Stimulated activated CD8-positive, alpha-beta memory T cell treated with anti-CD3 and anti-CD28 coated beads, Interleukin-4, amount 100 ng/mL, for 1 hour (primary cell): ENCODE measurements at places on chromosomes 7 and 10.

DNA sequence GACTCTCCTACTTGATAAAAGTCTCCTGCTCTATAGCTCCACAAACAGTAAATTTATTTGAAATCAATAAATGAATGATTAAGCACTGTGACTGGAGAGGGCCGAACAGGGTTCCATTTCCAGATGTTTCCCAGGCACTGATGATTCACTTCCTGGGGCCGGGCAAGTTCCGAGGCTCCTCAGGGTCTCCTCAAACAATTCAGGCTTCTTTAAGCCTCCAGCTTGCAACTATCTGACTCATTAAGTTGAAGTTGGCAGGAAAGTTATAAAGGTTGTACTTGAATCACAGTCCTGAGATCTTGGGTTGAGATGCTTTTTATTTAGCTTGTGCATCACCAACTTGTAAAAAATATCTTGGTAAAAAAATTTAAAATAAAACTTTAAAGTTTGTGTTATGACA lies 612.9 kb downstream of the DNAJB6 start:
- no peak for DNase-seq

GRCh38 chr10:31694929-31695837 lies 233.4 kb downstream of the ARHGAP12 start:
- no peak for DNase-seq

DNA sequence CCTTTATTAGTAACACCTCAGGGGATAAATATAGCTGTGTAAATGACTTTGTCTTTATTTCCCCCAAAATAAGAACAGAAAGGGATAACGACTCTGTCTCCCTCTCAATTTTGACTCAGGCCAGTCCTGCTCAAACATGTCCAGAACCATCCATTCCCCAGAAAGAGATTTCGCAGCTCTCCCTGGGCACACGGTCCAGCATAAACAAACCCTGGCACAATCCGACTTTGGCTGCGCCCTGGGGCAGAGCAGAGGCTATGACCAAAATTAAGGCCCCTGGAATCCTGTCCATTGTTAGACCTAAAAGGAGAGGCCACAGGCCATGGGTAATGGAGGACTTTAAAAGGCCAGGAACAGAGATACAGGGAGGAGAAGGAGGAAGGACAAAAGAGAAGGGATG lies 99.1 kb downstream of the PRPF18 start:
- DNase-seq: no peak

DNA sequence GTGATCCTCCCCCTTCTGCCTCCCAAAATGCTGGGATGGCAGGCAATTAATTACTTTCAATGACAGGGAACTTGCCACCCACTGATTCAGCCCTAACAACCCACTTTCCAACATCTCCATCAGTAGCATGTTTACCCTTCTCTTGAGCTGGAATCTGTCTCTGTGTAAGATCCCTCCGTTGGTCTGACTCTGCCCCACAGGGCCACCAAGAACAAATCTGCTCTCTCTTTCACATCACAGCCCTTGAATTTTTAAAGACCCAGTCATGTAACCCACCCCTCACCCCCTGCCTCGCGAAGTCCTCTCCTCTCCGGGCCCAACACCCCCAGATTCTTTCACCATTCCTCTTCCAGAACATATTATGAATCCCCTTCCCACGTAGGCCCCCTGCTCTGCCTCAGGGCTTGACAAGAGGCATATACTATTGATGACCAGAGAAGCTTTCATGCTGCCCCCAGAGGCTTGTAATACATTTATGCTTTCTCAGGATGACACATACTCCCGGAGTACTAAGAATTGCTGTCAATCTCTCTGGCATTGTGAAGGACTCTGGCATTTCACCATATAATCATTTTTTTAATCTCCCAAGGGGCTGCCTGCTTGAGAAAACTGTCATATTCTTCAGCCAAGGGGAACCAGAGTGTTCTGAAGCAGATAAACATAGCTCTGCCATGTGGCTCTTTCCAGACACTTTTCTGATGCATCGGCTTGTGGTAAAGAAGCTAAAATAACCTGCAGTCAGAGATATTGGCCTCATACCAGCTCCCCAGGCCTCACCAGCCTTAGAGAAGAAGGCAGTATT lies 179.2 kb upstream of the AUTS2 start:
- no peak for DNase-seq

GRCh38 chr10:8321990-8322389 lies 267.5 kb downstream of the GATA3 start:
- DNase-seq: no peak

DNA sequence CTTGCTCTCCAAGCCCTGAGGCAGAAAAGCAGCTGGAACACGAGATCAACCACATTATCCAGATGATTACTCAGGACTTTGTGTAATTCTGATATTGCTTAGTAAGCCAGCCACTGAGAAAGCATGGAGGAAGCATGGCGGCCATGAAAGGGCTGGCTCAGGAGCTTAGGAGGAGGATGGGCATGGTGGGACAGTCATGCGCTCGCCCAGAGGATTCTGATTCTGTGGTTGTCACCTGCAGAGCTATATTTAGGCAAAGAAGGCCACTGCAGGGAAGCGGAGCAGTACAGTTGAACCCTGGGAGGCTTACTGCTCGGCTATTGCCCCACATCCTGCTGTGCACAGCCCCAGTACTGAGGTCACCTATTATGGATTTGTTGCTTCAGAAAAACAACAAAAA lies 128.8 kb upstream of the DNAJB12 start:
- DNase-seq: no peak

GRCh38 chr10:80318742-80319141 lies 29.3 kb upstream of the MAT1A start:
- no peak for DNase-seq

DNA sequence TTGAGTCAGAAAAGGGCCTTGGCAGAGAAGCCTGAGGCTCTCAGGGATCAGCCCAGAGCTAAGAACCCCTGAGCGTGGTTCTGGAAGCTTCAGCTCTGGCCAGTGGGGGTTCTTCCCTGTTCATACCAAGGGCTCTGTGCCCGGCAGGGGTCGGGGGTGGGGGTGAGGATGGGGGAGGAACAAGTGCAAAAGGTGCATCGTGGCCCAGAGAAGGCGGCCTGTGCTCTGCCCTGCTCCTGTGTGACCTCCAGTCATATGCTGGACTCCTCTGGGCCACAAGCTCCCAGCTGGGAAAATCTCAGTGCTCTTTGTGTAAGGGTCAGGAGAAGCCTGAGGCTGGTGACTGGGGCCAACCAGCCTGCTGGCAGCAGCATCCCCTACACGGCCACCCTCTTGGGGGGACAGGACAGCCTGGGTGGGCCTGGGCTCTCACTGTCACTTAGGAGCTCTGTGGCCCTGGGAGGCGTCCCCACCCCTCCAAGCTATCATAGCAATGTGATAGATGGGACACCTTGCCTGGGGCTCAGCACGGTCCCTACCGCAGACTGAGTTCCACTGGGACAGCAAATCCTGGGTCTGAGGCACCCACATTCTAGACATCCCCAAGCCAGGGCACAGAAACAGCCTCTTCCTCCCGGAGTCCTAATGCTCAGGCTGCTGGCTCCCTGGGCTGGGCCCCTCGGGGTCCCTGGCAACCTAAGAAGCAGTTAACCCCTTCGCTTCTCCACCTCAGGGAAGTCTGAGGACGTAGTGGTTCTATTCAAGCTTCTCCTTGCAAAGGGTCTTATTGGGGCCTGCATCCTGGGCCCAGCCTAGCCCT lies 2.5 kb downstream of the MMRN2 start:
- DNase-seq: no peak

DNA sequence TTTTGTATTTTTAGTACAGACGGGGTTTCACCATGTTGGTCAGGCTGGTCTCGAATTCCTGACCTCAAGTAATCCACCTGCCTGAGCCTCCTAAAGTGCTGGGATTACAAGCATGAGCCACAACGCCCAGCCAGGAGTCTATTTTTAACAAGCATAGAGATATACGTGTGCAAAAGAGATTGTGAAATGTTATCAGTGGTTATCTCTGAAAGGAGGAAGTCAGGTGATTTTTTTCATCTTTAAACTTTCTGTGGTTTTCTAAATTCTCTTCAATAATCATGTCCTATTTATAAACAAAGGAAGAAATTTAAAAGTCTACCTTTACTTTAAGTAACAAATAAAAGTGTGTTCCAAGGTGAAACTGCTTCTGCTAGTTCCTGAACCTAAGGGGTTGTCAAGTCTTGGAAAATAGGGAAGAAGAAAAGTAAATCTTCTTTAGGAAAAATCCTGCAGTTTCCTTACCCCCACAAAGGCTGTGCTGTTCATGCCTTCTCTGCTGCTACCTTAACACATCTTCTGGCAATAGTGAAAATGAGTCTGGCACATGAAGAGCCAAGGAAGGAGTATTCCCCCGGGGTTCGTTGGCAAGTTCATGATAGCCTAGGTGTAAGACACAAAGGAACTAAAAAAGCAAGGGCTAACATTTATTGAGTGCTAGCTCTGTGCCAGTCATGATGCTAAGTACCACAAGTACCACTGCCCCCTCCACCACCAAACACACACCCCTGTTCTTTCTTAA lies 51.1 kb downstream of the CYP26A1 start:
- DNase-seq: no peak

DNA sequence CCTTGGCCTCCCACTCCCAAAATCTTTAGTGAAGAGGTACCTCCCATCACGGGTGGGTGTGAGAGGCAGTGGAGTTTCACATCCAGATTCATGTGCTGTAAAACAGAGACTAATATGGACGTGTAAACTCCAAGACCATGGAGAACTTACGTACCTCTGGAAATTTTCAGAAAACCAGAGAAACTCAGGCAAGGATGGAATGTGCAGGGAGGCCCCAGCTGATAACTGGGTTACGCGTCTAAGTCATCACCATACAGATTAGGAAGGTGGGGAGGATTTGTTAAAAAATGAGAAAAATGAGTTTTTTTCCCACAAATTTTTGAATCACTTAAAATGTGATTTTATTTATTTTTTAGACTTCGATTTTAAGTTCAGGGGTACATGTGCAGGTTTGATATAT lies 16.3 kb upstream of the STN1 start:
- no peak for DNase-seq

DNA sequence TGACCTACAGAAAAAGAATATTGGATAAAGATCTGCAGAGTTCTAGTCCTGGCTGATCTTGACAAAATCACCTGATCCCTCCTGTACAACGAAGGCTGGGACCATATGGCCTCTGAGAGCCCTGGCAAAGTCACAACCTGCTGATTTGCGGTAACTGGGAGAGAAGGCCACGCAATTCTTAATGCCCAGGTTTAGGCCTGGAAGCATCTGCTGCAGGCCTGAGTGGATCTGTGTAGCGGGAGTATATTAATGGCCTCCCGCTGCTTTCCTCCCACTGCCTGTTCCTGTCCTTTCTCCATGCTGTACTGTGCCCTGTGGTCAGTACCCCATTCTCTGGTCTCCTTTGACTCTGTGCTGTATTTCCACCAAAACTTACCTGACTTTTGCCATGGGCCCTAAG lies 24.2 kb downstream of the AKR1B1 start:
- no peak for DNase-seq

DNA sequence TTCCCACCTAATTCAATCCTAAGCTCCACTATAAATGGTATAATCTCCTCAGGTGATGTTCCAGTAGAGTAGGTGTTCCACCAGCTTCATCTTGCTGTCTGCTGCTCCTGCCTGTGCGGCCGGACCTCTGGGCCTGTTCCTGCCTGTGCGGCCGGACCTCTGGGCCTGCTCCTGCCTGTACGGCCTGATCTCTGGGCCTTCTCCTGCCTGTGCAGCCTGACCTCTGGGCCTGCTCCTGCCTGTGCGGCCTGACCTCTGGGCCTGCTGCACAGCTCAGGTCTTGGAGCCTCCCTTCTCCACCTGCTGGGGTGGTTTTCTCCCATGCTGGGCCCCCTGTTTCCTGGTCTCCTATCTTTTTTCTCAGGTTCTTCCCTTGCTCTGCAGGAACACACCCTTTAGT lies 117.8 kb downstream of the USP6NL start:
- no peak for DNase-seq
